Fibroblast of lung (primary cell): ENCODE measurements at places on chromosomes 6 and 20. TPM values are rescaled to one million over a fixed set of nuclear protein-coding genes. Genes with fewer than 3 reads are reported as not detected.

DNA sequence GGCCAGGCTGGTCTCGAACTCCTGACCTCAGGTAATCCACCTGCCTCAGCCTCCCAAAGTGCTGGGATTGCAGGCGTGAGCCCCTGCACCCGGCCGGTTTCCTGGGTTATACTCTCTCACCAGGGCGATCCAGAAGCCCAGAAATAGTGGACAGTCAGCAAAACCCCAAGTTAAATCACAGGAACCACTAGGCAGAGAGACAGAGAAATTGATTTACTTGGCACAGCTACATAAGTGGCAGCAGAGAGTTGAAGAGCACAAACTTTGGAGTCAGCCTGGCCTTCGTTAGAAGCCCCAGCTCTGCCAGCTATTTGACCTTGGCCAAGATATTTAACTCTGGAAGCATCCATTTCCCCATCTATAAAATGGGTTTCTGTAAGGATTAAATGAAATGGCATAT, 32.7 kb downstream of the MTRES1 start:
- no peak for DNase-seq

GRCh38 chr6:33695451-33695887, 16.0 kb downstream of the UQCC2 start:
- DNase-seq, result no peak

- DNase-seq, result peak; percentile 24
These were observed 49.2 kb upstream of the SASH1 start for GRCh38 chr6:148293181-148293995.

- peak; percentile 40 for DNase-seq
These were observed 330.8 kb upstream of the PREP start for GRCh38 chr6:105733556-105734162.

DNA sequence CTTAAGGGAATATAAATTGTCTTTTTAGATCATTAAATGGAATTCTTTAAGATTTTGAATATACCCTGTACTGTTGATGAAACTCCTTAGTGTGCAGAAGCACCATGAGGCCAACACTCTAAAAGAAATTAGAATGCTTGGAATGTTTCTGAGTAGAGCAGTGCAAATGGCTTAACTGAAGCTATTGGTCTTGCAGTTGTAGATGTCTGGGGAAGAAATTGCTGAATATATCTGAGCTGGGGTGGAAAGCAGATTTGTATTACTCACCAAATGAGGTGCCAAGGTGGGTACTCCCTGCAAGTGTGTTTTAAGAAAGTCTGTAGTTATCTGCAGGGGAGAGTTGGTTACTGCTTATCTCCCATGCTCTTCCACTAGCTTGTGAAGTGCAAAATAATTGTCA, 119.0 kb downstream of the ADGRG6 start:
- no peak for DNase-seq

The NOTCH4 gene
- total RNA-seq, result 0.77 and 0.99 TPM in 2 replicates

The KIF25 gene
- total RNA-seq, result 0.26 and 0.33 TPM in 2 replicates

- DNase-seq, result no peak
These were observed 223.0 kb downstream of the BCKDHB start for GRCh38 chr6:80329496-80329895.

The SIRPB1 gene
- total RNA-seq, result 0.17 and 1.0 TPM in 2 replicates

GRCh38 chr20:11054266-11054993, 380.6 kb upstream of the JAG1 start:
- DNase-seq, result no peak

DNA sequence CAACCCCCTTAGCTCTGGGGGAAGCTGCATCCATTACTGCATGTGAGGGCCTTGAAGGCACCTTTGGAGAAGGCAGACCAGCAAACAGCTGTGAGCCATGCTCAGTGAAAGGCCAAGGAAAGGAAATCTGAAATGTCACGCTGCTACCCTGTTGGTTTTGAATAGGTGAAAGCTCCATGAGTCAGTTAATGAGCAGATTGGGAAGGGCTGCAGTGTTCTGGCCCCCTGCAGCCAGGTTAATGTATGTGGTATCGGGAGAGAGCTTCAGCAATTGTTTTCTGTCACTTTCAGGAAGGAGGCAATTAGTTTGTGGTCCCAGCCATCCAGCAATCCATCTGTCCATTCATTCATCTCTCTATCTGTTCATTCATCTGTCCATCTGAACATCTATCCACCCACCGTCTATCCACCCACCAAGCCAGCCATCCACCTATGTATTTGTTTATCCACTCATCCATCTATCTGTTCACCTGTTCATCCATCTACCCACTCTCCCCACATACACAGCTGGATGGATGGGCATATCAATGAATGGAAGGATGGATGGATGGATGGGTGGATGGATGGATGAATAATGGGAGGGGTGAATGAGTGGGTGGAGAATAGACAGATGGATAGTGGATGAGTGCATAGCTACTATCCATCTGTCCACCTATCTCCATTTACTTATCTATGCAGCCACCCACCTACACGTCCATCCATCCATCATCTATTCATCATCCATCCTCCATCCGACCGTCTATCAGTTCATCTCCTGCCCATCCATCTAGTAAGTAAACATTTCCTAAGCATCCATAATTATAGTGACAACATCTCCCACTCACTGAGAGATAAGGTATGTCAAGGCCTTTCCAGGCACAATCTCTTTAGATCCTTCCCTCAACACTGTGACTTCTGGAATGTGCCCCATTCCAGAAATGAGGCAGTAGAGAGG, 16.0 kb downstream of the PCK1 start:
- DNase-seq, result no peak

- DNase-seq, result no peak
These were observed 95.5 kb upstream of the NEDD9 start for GRCh38 chr6:11327961-11328360.

DNA sequence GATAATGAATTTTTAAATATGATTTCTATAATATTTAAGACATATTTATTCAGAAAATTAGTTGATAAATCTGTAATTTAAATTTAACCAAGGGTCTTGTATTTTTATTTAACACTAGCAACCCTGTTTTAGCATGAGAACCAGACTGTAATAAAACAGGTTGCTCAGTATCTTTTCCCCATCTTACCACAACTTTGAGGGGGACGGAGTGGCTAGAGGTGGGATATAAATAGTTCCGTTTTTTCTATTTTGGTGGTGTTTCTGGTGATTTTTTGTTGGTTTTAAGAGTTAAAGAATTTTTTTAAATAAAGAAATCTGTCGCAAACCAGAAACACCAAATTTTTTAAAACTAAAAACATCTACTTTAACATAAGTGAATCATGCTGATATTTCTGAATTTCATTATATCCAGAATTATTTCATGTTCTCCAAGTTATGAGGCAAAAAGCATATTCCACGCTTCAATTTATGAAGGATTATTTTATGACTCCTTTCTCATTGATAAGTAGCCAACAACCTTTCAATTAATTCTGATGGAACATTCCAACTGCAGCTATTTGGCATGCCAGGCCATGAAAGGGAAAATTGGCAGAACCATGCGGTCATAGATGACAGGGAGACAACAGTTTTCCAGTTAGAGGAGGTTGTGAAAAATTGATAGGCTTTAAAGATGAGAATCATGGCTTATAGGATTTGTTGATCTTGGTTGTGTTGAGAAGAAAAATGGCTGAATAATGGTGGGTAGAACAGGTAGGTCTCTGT, 151.9 kb upstream of the CARMIL1 start:
- no peak for DNase-seq

- no peak for DNase-seq
These were observed 5.7 kb downstream of the ARHGAP40 start for GRCh38 chr20:38607351-38607750.

The OLIG3 gene
- total RNA-seq, result not detected in 2 replicates

The PAK5 gene
- not detected in 2 replicates for total RNA-seq

- no peak for DNase-seq
These were observed 50.3 kb downstream of the EIF2S2 start for GRCh38 chr20:34061695-34062094.

DNA sequence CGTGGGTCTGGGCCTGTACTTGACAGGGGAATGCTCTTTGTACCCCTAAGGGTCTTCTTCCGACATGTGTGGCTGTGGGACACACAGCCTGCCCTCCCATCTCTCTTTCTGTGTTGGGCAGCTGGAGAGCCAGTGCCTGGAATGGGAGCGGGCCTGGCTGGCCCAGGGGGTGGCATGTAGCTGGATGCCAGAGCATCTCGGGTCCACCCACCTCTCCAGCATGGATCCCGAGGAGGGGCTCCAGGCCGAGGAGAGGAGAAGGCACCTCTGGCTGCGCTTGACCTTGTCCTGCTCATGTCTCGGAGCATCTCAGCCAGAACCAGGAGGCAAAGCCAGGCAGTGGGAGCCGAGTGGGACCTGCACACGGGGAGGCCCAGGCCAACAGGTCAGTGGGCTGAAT, 16.0 kb downstream of the CDH4 start:
- no peak for DNase-seq

The FILIP1 gene
- total RNA-seq, result 0.33 and 0.77 TPM in 2 replicates

The C20orf204 gene
- total RNA-seq, result 0.26 and 0.66 TPM in 2 replicates

- peak; percentile 66 for DNase-seq
These were observed 184.4 kb downstream of the PRL start for GRCh38 chr6:22112461-22112860.

- DNase-seq, result no peak
These were observed 5.9 kb upstream of the CD109 start for GRCh38 chr6:73690056-73690455.

- peak; percentile 1 for DNase-seq
These were observed 148.3 kb upstream of the NRSN1 start for GRCh38 chr6:23977706-23978105.

- peak; percentile 20 for DNase-seq
These were observed 21.7 kb downstream of the GGT7 start for GRCh38 chr20:34850969-34851368.

- DNase-seq, result peak; percentile 67
These were observed 14.2 kb upstream of the FAM162B start for GRCh38 chr6:116779573-116780164.

- no peak for DNase-seq
These were observed 86.7 kb upstream of the F13A1 start for GRCh38 chr6:6407071-6407741.

GRCh38 chr6:65123521-65123920, 583.5 kb downstream of the EYS start:
- DNase-seq, result peak; percentile 80

- peak; percentile 85 for DNase-seq
These were observed 636 bp upstream of the EEF1A1 start for GRCh38 chr6:73521351-73521985.
